ENCODE measurements at places on chromosomes 5 and 9. TPM values are rescaled to one million over a fixed set of nuclear protein-coding genes. Genes with fewer than 3 reads are reported as not detected.

GRCh38 chr5:57937501-57938173 is 455.0 kb upstream of the ACTBL2 start:
- DNase-seq = no peak
- no peaks in the 10 kb centered on the region for H3K36me3 ChIP-seq
- H3K27me3 ChIP-seq = no peaks in the 10 kb centered on the region
- H3K4me3 ChIP-seq = no peak overlapping the region
- no peaks in the 10 kb centered on the region for H3K4me1 ChIP-seq
- H3K27ac ChIP-seq = no peak overlapping the region

- H3K4me1 ChIP-seq = no peaks in the 10 kb centered on the region
- no peaks in the 10 kb centered on the region for H3K27me3 ChIP-seq
- no peak overlapping the region for H3K4me3 ChIP-seq
These were observed 74.5 kb downstream of the CDKN2A start for GRCh38 chr9:21919377-21920362.

- H3K4me3 ChIP-seq = no peak overlapping the region
- no peaks in the 10 kb centered on the region for H3K27me3 ChIP-seq
- H3K36me3 ChIP-seq = no peaks in the 10 kb centered on the region
- no peak for DNase-seq
- peak overlapping the region; percentile 42 for H3K27ac ChIP-seq
These were observed 186.7 kb downstream of the NTRK2 start for GRCh38 chr9:84856181-84856632.

GRCh38 chr5:154118893-154119336 is 71.6 kb upstream of the GALNT10 start:
- no peaks in the 10 kb centered on the region for H3K27me3 ChIP-seq
- no peaks in the 10 kb centered on the region for H3K4me1 ChIP-seq
- no peak overlapping the region for H3K27ac ChIP-seq
- DNase-seq = no peak
- no peaks in the 10 kb centered on the region for H3K36me3 ChIP-seq
- H3K4me3 ChIP-seq = no peak overlapping the region

DNA sequence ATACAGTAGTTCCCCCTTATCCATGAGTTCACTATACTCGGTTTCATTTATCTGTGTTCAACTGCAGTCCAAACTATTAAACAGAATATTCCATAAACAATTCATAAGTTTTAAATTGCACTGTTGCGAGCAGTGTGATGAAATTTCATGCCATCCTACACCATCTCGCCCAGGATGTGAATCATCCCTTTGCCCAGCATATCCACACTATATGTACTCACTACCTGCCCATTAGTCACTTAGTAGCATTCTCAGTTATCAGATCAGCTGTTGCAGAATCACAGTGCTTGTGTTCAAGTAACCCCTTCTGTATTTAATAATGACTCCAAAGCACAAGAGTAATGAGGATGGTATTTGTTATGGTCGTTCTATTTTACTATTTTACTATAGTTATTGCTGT is 51.5 kb downstream of the SHOC1 start:
- no peak for DNase-seq
- H3K4me3 ChIP-seq = no peak overlapping the region
- no peaks in the 10 kb centered on the region for H3K4me1 ChIP-seq
- H3K36me3 ChIP-seq = no peaks in the 10 kb centered on the region

- H3K36me3 ChIP-seq = no peaks in the 10 kb centered on the region
- DNase-seq = no peak
- H3K27ac ChIP-seq = no peak overlapping the region
- no peak overlapping the region for H3K4me3 ChIP-seq
These were observed 14.4 kb upstream of the ARL15 start for GRCh38 chr5:54324651-54325271.

DNA sequence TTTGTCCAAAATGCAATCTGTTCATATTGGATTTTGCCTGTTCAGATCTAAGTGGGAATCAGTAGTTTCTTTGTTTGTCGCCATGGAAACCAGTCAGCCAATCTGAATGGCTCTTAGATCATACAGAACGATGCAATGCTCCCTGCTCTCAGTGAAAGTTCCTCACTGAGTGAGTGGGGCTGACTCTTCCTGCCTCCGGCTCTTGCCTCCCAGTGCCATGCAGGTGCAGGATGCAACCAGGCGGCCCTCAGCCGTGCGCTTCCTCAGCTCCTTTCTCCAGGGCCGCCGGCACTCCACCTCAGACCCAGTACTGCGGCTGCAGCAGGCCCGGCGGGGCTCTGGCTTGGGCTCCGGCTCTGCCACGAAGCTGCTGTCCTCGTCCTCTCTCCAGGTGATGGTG is at the start of gene PTPDC1:
Gene PTPDC1, plus strand, starts transcription at position 151 of the 400 bp plus-strand sequence. Its CDS starts 67 bp downstream, at position 218.
- no peak for DNase-seq
- no peaks in the 10 kb centered on the region for H3K36me3 ChIP-seq
- no peaks in the 10 kb centered on the region for H3K4me1 ChIP-seq
- H3K27ac ChIP-seq = no peak within 1 kb of the TSS

GRCh38 chr5:167425161-167425560 is 866.3 kb upstream of the WWC1 start:
- no peaks in the 10 kb centered on the region for H3K36me3 ChIP-seq
- no peak overlapping the region for H3K4me3 ChIP-seq
- H3K27me3 ChIP-seq = no peaks in the 10 kb centered on the region
- no peaks in the 10 kb centered on the region for H3K4me1 ChIP-seq
- H3K27ac ChIP-seq = no peak overlapping the region

DNA sequence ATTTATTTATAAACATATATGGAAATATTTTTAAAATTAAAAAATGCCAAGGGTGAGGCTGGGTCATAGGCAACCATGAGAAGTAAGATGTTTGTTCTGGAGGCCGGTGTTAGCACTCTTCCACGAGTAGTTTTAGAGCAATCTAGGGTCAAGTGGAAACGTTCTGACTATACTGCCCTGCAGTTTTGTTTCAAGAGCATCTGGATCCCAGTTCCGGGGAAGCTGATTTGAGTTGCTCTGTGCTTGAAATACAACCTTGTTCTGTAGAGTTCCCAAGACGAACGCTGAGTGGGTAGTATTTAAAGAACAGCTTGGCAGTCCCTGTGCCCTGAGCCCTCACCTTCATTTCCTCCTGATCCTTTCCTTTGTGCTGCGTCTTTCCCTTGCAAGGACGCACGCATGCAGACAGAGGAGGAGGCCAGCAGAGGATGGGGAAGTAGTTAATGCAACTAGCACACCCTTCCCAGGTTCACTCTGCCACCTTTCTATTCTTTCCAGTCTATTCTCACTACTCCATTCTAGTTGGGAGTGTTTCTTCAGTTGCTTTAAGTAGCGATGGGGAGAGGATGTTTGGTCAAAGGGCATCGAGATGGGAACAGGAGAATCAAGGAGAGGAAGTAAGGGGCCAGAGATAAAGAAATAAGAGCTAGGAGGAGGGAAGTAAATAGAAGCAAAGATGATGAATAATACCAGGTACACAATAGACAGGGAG is 68.3 kb upstream of the ZSWIM6 start:
- H3K36me3 ChIP-seq = no peaks in the 10 kb centered on the region
- no peak overlapping the region for H3K27ac ChIP-seq
- H3K27me3 ChIP-seq = no peaks in the 10 kb centered on the region

The NFIB gene
- total RNA-seq = 20.0 TPM

The TMEM174 gene
- total RNA-seq = not detected

The FCHO2 gene
- 35.1 TPM for total RNA-seq
